Osteocyte (in vitro differentiated cells): ENCODE measurements at places on chromosomes 11 and 22. TPM values are rescaled to one million over a fixed set of nuclear protein-coding genes. Genes with fewer than 3 reads are reported as not detected.

The UCP3 gene
- 1.0 and 1.8 TPM in 2 replicates for total RNA-seq

The TPH1 gene
- 0.11 and 0.31 TPM in 2 replicates for total RNA-seq

DNA sequence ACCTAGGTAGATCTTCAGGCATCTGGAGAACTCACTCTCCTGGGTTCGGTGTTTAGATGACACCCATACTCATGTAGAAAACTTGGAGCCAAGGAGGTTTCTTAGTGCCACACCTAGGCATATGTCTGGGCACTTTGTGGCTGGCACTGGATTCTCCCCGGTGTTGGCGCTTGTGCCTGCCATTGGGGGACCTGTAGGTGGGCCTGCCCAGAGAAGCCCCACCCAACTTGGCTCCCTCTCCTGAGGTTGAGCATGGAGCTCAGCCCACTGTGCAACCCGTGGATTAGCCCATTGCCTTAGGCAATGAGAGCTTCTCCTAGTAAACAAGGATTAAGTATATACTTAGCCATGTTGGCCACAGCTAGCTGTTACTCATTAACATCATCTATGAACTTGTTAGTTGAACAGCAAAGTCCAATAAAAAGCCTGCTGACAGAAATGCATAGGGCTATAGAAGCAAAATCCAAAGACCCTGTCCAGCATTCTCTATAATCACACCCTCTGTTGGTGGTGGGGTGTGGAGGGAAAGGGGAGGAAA, 335.5 kb upstream of the CHORDC1 start:
- no peaks in the 10 kb centered on the region for H3K36me3 ChIP-seq
- DNase-seq = no peak
- H3K4me3 ChIP-seq = no peak overlapping the region
- H3K4me1 ChIP-seq = no peaks in the 10 kb centered on the region
- no peak overlapping the region for H3K27ac ChIP-seq

GRCh38 chr11:19191530-19192169, 10.1 kb downstream of the CSRP3 start:
- no peak overlapping the region for H3K4me3 ChIP-seq
- no peaks in the 10 kb centered on the region for H3K36me3 ChIP-seq
- peaks cover 2% of the 10 kb centered on the region for H3K4me1 ChIP-seq
- DNase-seq = no peak

DNA sequence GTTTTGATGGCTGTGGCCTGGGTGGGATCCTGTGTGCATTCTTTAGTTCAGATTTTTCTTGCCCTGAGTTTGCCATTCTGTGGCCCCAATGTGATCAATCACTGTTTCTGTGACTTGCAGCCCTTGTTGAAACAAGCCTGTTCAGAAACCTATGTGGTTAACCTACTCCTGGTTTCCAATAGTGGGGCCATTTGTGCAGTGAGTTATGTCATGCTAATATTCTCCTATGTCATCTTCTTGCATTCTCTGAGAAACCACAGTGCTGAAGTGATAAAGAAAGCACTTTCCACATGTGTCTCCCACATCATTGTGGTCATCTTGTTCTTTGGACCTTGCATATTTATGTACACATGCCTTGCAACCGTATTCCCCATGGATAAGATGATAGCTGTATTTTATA, 620 bp downstream of the OR4C16 start:
- H3K36me3 ChIP-seq = no peaks in the 10 kb centered on the region
- no peaks in the 10 kb centered on the region for H3K27me3 ChIP-seq
- no peak overlapping the region for H3K4me3 ChIP-seq
- DNase-seq = no peak
- H3K27ac ChIP-seq = no peak overlapping the region

- no peaks in the 10 kb centered on the region for H3K27me3 ChIP-seq
- H3K36me3 ChIP-seq = no peaks in the 10 kb centered on the region
- no peaks in the 10 kb centered on the region for H3K4me1 ChIP-seq
- DNase-seq = no peak
- no peak overlapping the region for H3K4me3 ChIP-seq
Observed at GRCh38 chr22:17489101-17489500, 74.2 kb upstream of the SLC25A18 start.

- DNase-seq = no peak
- no peaks in the 10 kb centered on the region for H3K27me3 ChIP-seq
- H3K4me3 ChIP-seq = no peak overlapping the region
Observed at GRCh38 chr22:49193348-49193747, 634.3 kb downstream of the BRD1 start.

- H3K36me3 ChIP-seq = no peaks in the 10 kb centered on the region
- DNase-seq = no peak
- H3K27me3 ChIP-seq = peaks cover 9% of the 10 kb centered on the region
- no peak overlapping the region for H3K4me3 ChIP-seq
- no peaks in the 10 kb centered on the region for H3K4me1 ChIP-seq
- H3K27ac ChIP-seq = no peak overlapping the region
Observed at GRCh38 chr11:83785942-83786341, 499.8 kb upstream of the CCDC90B start.

DNA sequence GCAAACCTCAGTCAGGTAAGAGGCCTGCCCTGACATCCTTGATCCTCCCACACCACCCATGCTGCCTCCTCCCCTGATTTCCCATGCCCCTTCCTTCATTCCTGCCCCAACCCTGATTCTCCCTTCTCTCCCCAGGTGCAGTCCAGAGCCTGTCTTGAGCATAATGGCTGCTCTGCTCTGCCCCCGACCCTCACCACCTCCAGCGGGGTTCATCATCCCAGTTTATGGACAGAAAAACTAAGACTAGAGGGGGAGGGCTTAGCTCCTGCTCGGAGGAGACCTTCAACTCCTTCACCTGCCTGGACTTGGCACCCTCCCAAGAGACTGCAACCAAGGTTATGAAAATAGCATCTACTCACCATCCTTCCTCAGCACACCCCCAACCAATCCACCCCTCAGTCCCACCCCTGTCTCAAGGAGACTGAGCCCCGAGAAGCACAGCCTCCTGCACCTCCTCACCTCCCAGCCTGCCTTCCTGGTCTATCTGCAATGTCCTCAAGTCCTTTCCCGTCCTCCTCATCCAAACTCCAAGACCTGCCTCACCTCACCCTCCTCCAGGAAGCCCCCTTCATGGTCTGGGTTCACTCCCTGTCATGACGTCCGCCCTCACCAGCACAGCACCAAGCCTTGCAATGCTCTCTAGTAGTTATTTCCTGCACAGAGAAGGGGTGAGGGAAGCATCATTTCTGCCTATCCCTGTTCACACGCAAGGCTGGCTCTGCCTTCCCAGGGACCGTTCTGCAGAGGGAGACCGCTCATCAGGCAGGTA, 103.1 kb downstream of the PDE2A start:
- H3K4me3 ChIP-seq = no peak overlapping the region
- DNase-seq = no peak
- peaks cover 20% of the 10 kb centered on the region for H3K27me3 ChIP-seq
- H3K27ac ChIP-seq = no peak overlapping the region
- H3K4me1 ChIP-seq = peaks cover 11% of the 10 kb centered on the region
